ENCODE measurements at places on chromosomes 7 and 10.
A peak's percentile ranks its signal among the peaks of the same experiment; 100 is the strongest.

DNA sequence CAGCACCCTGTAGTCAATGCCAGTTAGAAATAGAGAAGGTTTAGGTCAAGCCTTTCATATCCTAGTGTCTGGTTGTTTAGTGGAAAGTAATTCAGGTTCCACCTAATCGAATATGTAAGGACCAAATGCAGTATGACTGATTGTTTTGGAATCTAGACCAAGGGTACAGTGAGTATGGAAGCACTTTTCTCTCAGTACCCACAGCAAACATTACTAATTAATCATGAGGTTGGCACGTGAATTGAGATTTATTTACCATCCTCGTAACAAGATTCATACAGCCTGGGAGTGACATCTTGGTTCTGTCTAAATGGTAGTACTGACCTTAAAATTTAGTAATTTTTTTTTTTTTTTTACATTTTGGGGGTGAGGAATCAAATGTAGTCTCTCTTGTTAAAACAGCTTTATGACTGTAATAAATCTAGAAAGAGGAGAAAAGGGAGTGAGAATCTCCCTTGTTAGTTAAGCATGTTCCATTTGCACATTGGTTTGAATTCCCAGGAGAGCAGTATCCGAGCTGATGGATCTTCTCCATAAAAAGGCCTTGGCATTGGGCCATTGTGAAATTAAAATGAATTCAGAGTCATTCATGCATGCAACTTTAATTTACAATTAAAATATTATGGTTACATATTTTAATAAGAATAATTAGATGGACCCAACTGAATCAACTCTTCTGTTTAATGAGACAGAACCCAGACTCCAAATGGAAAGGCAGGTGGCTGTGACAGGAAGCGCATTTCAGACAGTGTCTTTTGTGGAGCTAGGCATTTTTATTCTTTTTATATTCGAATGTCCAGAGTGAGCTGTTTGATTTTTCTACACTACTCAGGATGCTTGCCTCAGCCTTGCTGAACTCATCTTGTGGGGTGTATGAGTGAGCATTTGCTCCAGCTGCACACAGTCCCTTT is 57.6 kb downstream of the SNX10 start:
- DNase-seq: no peak

- no peak for DNase-seq
Observed at GRCh38 chr7:36310897-36311296, 78.8 kb upstream of the ANLN start.

DNA sequence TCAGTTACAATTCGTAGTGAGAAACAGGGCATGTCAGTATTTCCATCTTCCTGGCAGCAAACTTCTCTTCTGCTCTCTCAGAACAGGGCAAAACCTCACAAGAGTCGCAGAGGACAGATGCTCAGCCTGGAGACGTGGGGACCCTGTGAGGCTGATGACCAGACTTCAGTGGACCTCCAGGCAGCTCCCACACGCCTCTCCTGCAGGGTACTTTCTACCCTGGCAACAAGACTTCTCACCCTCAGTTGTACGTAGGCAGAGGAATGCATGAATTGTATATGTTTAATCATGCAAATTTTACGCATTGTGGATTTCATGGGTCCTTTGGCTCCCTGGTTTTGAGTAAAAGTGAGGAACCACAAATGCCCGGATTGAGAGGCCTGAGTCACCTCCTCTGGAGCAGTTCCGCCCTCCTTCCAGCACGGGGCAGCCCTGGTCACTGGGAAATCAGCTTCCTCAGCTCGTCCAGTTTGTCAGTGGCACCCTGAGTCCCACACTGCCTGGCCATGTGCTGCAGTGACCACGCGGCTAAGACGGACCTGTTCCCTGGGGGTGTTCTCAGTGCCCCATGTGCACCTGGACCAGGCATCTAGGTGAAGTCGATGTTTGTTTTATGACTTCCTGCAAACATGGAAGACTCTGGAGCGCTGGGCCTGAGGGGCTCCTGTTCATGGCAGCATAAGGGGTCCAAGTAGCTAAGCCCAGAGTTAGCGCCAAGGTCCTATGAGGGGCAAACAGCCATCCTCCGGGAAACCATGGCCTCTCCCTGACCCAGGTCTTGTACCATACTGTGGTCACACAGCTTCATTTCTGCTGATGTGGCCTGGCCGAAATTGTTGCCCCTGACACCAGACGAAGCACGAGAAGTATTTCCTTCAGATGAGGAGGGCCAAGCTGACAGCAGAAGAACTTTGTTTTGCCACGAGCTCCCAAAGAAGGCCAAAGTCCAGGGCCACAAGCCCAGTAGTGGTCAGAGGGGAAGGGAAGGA is 165.1 kb downstream of the TNS3 start:
- DNase-seq: no peak

- no peak for DNase-seq
Observed at GRCh38 chr7:143518521-143518920, 40.8 kb downstream of the TAS2R41 start.

- no peak for DNase-seq
Observed at GRCh38 chr10:114042895-114043531, 653 bp upstream of the ADRB1 start.

GRCh38 chr10:97355571-97355975 is 21.0 kb upstream of the FRAT2 start:
- no peak for DNase-seq

- DNase-seq: no peak
Observed at GRCh38 chr10:17038627-17039026, 91.0 kb downstream of the CUBN start.

DNA sequence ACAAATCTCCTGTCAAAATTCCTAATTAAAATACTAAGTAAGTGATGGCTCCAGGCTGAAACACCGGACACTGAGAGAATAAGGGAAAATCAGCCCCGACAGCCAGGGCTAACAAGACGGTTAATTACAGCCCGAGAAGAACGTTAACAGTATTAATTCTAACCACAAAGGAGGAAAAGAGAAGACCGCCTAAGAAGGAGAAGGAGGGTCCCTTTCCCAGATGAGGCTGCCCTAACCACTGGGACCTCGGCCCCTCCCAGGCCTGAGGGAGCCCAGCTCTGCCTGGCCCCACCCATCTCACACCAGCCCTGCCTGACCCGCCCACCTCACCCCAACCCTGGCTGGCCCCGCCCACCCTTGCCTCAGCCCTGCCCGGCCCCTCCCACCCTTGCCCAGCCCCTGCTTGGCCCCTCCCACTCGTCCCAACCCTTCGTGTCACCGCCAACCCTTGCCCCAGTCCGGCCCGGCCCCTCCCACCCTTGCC is 51.3 kb downstream of the PWWP2B start:
- peak; percentile 65 for DNase-seq

DNA sequence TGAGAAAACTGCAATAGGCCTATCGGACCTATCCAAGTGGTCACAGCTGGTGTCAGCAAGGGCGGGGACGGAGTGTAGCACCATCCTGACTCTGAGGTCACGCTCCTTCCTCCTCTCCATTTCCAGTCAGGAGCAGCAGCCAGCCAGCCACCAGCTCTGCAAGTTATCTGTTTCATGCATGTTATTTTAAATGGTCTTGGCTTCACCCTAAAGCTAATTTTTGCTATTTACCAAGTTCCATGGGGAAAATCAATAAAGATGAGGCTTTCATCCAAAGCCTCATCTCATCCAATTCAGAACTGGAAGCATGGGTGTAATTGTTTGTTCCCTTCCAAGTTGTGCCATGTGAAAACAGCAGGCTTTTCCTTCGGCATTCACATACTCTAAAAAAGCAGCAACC is 49.3 kb downstream of the ICA1 start:
- DNase-seq: no peak

GRCh38 chr10:132223156-132223590 is 36.4 kb downstream of the DPYSL4 start:
- peak; percentile 17 for DNase-seq

GRCh38 chr7:24836084-24836483 is 78.8 kb upstream of the GSDME start:
- DNase-seq: no peak

GRCh38 chr7:141654551-141654950 is 47.4 kb downstream of the DENND11 start:
- peak; percentile 31 for DNase-seq

DNA sequence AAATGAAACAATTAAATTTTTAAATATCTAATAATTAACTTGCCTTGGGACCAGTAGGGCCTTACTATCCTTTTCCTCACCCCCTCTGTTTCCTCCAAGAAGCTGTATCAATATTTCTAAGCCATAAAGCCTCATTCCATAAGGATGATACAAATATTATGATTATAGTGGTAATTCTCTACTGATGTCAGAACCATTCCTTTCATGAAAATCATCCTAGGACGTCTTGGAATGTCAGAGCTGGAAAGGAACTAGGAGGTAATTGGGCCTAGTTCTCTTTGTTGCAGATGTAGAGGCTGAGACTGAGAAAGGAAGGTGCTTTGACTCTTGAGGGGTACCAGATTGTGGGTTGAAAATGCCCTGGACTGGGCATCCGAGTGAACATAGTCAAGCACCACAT is 766.7 kb upstream of the GHITM start:
- DNase-seq: no peak

GRCh38 chr7:51314726-51315125 is 1.9 kb downstream of the COBL start:
- no peak for DNase-seq

- no peak for DNase-seq
Observed at GRCh38 chr7:144629598-144629997, 206.3 kb downstream of the TPK1 start.

DNA sequence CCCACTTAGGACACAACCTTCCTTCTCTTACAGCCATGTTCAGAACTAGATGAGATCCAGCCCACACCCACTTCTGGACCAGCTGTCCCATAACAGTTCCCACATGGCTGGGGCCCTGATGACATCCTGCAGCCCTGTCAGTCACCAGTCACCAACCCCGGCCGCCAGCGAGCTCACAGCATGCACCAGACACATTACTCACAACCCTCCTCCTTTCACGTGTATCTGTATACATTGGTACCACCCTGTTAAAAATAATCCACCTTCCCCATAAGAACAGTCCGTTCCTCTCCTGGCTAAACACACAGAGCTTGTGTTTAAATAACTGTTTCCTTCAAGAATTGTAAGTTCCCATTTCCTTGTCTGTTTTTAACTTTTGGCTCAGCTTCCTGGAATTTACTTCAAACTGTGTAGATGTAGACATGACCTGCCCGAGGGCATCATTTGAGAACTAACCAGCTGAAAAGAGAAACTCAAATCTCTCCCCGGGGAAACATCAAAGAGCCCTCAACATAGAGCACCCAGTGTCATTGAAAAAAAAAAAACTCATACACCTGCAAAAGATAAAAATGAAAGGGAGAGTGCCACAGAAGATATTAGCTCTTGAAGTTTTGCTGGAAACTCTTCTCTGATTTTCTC is 26.0 kb upstream of the PRLHR start:
- no peak for DNase-seq

DNA sequence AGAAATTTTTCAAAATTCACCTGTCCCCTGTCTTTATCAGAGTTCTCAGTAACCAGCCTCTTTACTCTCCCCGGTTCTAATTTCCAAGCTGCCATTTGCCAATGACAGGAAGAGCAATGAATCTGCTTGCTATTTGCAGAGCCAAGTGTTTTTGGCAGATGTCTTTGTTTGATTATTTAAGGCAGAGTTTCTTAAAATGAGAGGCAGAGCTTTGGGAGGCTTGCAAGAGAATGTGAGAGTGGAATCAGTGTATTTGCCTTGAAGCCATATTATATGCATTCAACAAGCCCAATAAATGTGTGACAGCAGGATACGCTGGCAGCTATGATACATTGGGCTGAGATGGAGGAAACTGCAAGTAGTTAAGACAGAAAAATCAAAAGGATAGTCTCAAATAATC is 196.5 kb downstream of the PHF14 start:
- no peak for DNase-seq

DNA sequence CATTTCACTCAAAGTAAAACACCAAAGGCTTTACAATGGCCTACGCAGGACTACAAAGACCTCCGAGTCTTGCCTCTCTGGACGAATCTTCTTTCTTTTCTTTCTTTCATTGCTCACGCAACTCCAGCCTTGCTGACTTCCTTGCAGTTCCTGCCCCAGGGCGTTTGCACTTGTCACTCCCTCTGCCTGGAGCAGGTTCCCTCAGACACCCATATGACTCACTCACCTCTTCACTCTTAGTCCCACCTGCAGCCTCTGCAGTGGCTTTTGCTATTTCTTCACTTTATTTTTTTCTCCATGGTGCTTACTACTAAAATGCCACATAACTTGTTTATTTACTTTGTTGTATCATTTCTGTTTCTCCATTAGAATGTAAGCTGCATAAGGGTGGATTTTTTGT is 33.1 kb downstream of the GHRHR start:
- DNase-seq: no peak

DNA sequence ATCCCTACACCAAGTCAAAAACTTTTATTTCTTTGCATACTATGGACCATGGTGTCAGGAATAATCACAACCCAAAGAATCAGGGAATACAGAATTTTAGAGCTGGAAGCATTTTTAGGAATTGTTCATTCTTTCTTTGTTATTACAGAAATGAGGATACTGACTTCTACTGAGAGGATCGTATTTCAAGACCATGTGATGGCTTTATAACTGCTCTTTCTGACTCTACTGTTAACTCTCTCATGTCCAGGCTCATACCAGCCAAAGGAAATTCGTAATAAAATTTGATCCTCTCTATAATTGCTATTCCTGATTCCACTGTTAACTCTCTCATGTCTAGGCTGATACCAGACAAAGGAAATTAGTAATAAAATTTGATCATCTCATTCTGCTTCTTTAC is 1050.9 kb upstream of the C7orf33 start:
- DNase-seq: no peak

GRCh38 chr10:72421885-72422540 is 67.3 kb upstream of the DNAJB12 start:
- DNase-seq: no peak

GRCh38 chr10:13704964-13705363 is 118.2 kb downstream of the PRPF18 start:
- peak; percentile 27 for DNase-seq

DNA sequence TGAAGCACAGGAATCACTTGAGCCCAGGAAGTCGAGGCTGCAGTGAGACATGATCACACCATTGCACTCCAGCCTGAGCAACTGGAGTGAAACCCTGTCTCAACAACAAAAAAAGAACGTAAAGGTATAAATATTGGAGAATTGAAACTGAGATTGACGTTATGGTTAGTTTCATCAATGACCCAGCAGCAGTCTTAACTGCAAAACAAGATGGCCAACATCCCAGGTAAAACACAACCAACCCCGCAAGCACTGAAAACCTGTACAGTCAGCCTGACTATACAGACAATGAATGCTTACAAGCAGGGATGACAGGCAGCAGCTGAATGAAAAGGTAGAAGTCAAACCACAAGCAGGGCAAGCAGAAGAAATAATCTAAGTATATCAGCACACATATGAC is 34.7 kb downstream of the WAPL start:
- DNase-seq: no peak

- no peak for DNase-seq
Observed at GRCh38 chr10:115826396-115826795, 446.6 kb downstream of the GFRA1 start.

DNA sequence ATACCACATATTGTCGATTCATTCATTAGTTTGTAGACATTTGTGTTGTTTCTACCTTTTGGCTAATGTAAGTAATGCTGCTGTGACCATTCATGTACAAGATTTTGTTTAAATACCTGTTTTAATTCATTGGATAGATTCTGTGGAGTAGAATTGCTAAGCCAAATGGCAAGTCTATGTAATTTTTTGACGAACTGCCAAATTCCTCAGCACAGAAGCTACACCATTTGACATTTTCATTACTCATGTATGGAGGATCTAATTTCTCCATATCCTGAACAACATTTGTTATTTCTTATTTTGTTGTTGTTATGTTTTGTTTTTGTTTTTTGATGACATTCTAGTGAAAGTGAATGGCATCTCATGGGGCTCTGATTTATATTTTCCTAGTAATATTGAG is 1351.3 kb upstream of the SORCS1 start:
- DNase-seq: no peak

- DNase-seq: no peak
Observed at GRCh38 chr7:151389768-151390597, 19.9 kb downstream of the WDR86 start.

GRCh38 chr10:97640868-97641811 is 669 bp downstream of the PI4K2A start:
- peak; percentile 68 for DNase-seq
